ENCODE measurements at places on chromosomes 1 and 21.

- DNase-seq: no peak
These were observed 122.3 kb downstream of the C1orf21 start for GRCh38 chr1:184509105-184509504.

DNA sequence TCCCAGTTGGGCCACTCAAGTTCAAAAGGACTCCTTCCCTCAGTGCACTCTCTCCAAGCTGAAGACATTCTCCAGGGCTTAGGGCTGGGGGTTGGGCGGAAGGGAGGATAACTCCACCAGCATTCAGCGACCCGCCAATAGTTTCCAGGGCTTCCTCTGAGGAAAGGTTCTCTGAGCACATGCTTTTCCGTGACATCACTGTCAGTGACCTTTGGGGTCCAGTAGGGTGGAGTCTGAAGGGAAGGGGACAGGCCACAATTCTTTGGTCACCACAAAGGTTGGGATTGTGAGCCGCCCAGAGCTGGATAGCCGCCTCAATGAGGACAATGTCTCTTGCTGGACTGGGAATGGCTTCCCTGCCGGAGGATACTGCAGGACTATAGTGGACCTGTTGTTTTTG is 22.8 kb upstream of the RXRG start:
- no peak for DNase-seq

- no peak for DNase-seq
These were observed 92.9 kb downstream of the C21orf91 start for GRCh38 chr21:17726047-17726829.

GRCh38 chr1:198185759-198186158 is 29.0 kb downstream of the NEK7 start:
- no peak for DNase-seq

DNA sequence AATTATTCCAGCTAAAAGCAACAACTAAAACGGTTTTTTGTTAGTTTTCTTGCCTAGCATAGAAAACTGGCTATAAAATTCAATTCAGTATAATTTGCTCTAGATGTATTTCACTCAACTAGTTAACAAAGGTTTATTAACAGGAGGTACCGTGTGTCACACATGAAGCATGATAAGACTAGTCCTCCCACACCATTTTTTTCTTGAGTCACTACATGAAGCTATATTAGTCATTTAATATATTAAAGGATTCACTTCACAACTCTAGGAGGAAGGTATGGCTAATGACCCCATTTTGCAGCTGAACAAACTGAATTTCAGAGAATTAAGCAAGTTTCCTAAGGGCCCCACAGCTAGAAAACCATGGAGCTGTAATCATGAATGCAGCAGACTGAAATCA is 307.8 kb upstream of the USP25 start:
- no peak for DNase-seq

DNA sequence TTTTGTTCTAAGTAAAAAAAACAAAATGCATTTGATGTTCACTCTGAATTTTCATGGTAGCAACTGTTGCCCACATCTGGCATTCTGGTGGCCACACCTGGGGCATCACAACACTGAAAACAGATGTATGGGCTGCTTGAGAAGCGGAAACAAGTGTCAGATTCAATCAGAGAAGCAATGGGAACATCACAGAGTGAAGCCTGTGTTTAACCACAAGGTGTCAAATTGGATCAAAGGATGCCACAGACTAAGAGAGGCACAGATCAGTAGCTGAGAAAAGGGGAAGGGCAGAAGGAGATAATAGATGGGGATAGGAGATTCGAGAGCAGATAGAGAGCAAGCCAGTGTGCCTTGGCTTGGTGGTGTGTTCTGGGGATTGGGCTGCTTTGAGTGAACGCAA is 49.8 kb upstream of the MTF2 start:
- peak; percentile 22 for DNase-seq

GRCh38 chr1:222068101-222068500 is 326.2 kb upstream of the DUSP10 start:
- DNase-seq: no peak

- no peak for DNase-seq
These were observed 129.5 kb downstream of the PIGK start for GRCh38 chr1:77089756-77090155.

- peak; percentile 37 for DNase-seq
These were observed at the start of gene C2CD2 for GRCh38 chr21:41953831-41954653. Gene C2CD2, minus strand, starts transcription at chr21:41954018. Its CDS starts 370 bp downstream, at chr21:41953648.

- no peak for DNase-seq
These were observed 1.1 kb downstream of the TMPRSS2 start for GRCh38 chr21:41506611-41507520.

GRCh38 chr1:5297180-5297885 is 642.9 kb downstream of the AJAP1 start:
- DNase-seq: no peak

GRCh38 chr1:209737118-209737505 is 18.7 kb upstream of the TRAF3IP3 start:
- no peak for DNase-seq

DNA sequence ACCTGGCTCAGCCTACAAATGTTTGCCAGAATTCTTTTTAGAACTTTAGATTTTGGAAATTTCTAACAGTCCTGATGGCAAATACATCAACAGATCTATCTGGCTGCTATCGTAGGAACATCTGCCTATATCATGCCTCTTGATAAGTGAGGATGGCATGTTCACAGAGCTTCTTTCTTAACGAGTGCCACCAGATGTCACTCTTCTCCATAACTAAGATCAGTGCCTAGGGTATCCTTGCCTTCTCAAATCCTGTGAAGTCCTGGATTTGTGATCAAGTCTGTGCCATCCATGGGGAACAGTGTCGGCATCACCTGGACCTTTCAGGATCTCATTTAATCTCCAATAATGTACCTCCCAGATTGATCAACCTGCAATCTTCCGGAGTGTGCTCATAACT is 36.5 kb upstream of the CD5L start:
- DNase-seq: no peak

DNA sequence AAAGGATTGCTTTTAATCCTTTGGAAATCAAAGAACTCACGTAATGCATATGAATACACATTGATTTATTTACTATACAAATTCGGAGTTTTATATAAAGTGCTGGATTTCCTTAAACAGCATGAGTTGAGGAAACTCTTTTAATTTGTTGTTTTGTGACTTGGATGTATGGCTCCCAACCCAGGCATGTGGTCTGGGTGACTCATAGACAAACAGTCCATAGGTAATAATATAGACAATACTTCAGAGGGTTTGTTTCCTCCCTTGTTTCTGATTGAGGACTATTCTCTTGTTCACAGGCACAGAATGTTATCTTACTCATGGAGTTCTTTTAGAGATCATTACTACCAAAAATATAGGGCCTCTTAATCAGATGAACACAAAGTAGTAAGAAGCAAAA is 43.8 kb downstream of the XPR1 start:
- DNase-seq: no peak

GRCh38 chr1:78348496-78349284 is 142.1 kb upstream of the PTGFR start:
- no peak for DNase-seq

DNA sequence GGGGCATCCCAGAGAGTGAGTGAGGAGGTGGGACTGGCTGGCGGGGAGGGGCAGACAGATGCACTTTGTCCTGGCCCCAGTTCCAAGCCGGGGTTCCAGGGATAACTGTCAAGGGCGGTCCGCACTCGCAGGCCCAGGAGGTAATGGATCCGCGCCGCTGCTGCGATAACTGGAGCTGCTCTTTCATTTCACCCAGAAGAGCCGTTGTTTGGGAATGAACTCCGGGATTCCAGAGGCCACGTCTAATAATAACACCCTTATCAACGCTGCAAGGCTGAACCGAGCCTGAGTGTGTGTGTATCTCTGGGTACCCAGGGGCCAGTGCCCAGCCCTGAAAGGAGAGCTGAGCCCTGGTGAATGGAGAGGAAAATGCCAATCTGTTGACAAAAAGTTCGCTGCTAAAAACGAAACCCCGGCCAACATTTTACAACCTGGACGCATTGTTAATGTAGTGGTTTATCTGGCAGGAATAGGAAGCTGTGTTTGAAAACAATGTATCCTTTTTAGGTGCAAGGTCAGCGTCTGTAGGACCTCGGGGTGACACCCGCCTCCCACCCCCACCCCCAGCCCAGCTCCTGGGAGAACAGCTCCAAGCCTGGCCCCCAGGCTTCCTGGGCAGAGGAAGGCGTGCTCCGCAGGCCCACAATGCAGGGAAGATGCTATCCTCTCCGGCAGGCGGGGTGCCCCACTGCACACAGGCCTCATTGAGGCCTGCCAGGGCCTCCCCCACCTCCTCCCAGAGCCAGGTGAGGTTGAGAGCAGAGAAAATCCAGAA is 119.7 kb downstream of the PROX1 start:
- DNase-seq: no peak

DNA sequence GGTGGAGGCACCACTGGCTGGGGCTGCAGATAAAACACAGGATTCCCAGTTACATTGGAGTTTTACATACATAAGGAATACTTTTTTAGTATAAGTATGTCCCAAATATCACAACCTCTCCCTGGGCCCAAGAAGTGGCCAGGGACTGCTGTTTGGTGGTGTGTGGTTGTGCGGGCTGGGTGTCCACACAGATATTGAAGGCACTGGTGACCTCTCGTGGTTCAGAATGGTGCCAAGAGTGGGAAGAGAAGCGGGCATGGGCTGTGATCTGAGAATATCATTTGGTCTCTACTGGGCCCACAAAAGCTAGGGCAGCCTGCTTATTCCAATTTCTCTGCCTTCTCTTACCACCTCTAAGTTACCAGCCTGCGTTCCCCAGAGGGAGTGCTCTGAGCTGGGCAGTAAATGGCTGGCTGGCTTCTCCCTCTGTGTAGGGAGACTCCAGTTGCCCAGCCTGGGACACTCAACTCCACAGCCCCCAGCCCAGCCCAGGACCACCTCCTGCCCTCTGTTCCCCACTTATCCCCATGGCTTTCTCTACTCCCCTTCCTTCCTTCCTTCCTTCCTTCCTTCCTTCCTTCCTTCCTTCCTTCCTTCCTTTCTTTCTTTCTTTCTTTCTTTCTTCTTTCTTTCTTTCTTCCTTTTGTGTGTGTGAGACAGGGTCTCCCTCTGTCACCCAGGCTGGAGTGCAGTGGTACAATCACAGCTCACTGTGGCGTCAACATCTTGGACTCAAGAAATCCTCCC is 42.8 kb upstream of the RD3 start:
- DNase-seq: no peak

DNA sequence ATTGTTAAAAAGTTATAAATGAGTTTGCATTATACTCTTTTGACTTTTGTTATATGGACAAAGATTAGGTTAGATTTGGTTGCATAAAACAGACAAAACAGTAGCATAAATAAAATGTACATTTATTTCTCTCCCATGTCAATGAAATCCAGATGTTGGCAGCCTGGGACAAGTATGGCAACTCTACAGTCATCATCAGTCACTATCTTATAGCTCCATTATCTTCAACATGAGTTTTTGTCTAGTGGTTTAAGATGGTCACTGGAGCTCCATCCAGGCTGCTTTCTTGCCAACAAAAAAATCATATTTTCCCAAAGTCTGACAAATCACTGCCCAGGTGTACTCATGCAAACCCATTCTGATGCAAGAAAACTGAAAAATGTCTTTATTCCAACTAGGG is 83.8 kb downstream of the CD58 start:
- no peak for DNase-seq

- no peak for DNase-seq
These were observed 43.7 kb downstream of the HLX start for GRCh38 chr1:220922951-220923350.

GRCh38 chr21:31803039-31804007 is 69.5 kb upstream of the HUNK start:
- no peak for DNase-seq

- DNase-seq: no peak
These were observed 9.7 kb downstream of the CNTN2 start for GRCh38 chr1:205052690-205053089.

- peak; percentile 90 for DNase-seq
These were observed 66.3 kb downstream of the CD58 start for GRCh38 chr1:116504308-116505156.

GRCh38 chr1:119634016-119634415 is 14.1 kb downstream of the ZNF697 start:
- DNase-seq: no peak

DNA sequence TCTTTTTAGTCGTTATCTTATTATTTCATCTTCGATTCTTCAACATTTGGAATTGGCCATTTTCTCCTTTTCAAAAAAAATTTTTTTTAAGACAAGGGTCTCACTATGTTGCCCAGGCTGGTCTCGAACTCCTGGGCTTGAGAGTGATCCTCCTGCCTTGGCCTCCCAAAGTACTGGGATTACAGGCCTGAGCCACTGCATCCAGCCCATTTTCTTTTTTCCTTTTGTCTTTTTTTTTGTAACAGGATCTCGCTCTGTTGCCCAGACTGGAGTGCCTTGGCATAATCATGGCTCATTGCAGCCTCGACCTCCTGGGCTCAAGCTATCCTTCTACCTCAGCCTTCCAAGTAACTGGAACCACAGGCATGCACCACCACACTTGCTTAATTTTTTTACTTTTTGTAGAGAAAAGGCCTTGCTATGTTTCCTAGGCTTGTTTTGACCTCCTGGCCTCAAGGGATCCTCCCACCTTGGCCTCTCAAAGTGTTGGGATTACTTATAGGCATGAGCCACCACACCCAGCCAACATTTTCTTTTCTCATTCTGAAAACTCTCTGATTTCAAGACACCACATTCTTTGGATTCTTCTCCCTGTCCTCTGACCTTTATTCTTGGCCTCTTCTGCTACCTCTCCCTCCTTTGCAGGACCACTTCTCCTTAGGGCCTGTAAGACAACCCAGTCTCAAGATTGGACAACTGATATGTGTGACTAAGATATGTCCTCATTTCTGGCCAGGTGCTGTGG is 6.0 kb upstream of the MAP1LC3C start:
- no peak for DNase-seq

DNA sequence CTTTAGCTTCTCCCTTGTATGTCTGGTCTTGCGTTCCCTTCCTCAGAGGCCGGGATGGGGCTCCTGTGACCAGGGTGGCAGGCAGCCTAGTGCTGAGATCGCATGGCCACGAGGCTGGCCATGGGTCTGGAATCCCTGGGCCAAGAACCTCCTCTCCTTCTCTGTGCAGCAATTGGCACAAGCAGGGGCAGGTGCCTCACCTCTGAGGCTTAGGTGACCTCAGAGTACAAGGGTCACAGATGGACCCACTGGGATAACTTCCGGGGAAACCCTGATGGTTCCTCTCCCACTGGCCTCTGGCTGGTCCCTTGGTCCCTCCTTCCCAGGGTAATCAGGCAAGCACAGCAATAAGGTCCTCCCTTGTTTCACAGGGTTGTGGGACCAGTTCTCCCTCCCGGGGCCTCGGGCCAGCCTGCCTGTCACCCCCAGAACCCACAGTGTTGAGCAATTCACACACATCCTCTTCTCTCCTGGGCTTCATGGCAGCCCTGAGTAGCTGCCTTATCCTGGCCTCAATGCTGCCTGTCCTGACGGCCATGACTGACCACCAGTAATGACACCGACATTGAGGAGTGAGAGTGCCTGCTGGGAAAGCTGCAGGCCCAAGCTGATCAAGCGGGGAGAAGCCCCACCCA is 38.6 kb downstream of the BMP8A start:
- DNase-seq: no peak

Data from CD4-positive, alpha-beta T cell treated with Interleukin-6 for 4 hours (primary cell).